ENCODE measurements at places on chromosomes 13 and 19.

GRCh38 chr19:54684527-54684926 lies 21.7 kb downstream of the LILRB4 start:
- no peak for DNase-seq

DNA sequence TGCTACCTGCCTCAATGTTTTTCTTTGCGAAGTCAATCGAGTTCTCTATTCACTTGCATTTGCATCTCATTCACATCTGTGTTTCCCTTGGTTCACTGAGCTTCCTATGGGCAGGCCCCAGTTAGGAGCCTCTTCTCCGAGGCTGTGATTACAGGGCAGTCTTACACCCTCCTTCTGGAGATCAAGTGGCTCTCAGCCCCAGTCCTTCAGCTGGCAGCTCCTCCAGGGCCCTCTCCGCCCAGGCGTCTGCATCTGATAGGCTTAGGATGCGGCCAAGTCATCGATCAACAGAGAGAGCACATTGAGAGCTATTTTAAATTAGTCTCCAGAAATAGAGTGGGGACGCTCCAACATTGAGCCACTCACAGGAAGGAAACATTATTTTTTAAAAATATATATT lies 44.2 kb downstream of the MBNL2 start:
- no peak for DNase-seq

DNA sequence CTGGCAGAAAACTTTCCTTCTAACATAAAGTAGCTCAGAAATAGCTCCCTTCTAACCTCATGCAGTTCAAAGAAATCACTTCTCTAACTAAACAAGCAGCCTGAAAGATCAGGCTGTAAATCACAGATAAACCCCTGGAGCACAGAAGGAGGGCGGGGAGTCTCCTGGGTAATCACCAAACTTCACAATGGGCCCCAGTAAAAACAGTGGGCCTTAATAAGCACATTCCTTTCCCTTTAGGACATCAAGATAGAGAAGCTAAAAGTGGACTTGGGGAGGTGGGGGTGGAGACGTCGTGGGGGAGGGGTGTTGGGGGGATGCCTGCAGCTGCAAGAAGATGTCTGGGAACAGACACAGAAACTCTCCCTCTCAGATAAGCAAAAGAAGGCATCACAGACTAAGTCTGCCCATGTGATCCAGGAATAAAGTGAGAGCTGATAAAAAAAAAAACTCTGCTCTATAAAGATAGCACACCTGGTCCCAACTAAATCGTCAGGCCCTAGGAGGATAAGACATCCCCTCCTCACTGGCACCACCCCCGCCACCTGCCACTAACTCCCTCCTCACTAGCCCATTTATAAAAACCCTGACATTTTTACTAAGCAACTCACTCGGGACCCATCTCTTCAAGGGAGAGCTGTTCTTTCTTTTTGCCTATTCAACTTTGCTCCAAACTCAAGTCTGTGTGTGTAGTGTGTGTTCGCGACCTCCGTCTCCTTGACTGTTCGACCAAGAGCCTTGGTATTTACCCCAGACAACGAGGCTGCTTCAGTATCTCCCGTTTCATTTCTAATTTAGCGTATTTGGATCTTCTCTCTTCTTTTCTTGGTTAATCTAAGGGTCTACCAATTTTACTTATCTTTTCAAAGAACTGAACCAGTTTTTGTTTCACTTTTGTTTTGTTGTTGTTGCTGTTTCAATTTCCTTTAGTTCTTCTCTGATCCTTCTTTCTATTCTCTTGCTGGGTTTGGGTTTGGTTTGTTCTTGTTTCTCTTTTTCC lies 31.7 kb downstream of the DNAJC15 start:
- no peak for DNase-seq

- DNase-seq, result no peak
Observed at GRCh38 chr19:5586300-5587070, 18.7 kb upstream of the TINCR start.

- no peak for DNase-seq
Observed at GRCh38 chr13:32822771-32823170, 193.5 kb upstream of the KL start.

GRCh38 chr13:111407381-111408131 lies 87.1 kb downstream of the TEX29 start:
- DNase-seq, result no peak

DNA sequence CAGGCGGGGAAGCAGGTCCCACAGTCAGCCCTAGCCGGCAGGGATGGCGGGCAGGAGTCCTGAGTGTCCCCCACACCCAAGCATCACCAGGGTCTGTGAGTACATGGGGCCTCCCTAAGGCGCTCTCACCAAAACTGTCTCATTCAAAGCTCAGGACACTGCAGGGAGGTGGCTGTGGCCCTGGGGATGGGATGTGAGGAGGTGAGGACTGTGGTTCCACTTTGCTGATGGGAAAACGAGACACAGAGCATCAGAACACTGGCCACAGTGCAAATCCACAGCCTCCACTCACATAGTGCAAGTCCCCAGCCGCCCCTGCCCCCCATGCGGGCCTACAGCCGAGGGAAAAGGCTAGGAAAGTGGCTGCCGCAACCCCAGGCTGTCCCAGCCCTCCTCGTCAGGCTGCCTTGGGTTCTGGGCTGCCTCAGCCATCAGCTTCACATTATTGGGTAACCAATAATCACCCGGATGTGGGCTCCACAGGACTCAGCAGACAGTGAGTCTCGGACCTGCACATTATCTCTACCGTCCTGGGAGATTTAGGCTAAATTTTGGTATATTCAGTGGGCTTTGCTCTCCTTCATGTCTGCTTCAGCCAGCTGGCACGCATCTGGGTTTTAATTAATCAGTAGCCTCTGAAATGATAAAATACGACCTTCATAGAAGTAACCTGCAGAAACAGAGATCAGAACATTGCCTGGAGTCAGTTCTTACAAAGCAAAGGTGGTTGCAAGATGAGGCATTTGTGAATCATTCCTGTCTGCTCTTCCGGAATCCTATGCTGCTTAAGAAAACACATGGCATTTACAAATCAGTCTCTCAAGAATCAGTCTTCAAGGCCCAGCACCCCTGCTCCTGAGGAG lies 77.0 kb downstream of the SOX1 start:
- no peak for DNase-seq

GRCh38 chr13:101190337-101190736 lies 226.0 kb downstream of the NALCN start:
- no peak for DNase-seq

GRCh38 chr19:38707512-38708114 lies 36.7 kb downstream of the CAPN12 start:
- no peak for DNase-seq

DNA sequence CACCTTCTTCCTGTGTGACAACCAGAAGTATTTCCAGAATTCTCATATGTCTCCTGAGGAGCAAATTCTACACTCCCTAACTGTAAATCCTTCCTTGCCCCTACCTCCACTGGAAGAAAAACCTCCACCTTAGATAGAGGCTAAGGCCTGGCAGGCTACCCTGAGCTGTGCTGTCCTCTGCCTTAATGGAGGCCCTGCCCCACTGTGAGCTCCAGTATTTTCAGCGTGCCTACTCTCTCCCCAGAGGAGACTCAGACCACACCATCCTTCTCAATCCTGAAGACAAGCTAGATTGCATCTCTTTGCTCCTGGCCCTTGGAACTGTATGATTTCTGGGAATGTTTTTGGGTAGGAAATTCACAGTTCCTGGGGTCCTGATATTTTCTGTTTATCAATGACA lies 110.0 kb upstream of the OBI1 start:
- DNase-seq, result no peak

GRCh38 chr19:40640744-40641143 lies 39.6 kb downstream of the LTBP4 start:
- no peak for DNase-seq

DNA sequence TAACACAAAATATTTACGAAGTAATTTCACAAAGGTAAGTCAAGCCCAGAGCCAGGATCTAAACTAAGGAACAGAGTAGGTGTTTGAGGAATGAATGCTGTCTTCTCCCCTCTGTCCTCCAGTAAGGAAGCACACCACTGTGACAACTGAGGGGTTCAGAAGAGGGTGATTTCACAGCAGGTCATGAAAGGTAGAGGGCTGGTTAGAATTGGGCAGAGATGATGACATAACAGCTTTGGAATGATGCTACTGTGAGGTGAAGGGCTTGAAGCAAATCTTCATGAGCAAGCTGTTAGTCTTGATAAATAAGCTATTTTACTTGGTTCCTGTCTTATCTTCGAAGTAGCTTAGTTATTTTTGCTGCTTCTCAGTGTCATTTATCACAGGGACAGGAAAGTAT lies 498.6 kb downstream of the FGF9 start:
- no peak for DNase-seq

DNA sequence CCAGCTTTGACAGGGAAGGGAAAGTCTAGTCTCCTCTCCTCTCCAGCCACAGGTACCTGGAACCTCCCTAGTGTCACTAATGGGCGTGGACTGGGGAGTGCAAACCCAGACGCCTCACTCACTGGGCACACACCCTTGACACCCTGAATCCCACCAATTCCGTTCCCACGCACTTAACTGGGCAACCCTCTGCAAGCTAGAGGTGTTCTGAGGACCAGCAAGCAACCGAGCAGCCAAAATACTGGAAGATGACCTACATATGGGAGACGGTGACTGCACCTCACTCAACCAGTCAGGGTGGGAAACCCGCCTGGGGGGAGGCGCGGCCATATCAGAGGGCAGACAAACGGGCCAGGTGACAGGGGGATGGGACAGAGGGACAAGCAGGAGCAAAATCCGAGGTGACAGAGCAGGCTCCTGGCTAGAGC lies 991 bp downstream of the ABHD17A start:
- DNase-seq, result no peak

GRCh38 chr13:76994281-76994680 lies 2.4 kb downstream of the CLN5 start:
- DNase-seq, result no peak

GRCh38 chr13:34546344-34547250 lies 395.5 kb upstream of the NBEA start:
- DNase-seq, result no peak

DNA sequence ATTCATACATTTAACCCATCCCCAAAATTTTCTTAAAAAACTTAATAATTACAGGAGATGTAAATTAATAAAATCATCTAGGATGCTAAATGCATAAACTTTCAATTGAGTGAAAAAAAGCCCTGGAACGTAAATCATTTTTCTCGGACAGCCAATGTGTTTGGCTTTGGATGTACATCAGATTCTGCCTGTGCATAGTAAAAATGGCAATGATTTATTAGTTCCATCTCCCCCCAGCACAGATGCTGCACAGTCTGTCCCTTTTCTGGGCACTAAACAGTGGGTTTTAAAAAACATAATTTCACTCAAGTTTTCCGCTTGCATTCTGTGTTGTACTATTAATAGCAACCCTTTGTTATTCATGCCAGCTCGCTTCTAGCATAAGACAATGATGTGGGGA lies 147.7 kb downstream of the TM9SF2 start:
- no peak for DNase-seq

- DNase-seq, result no peak
Observed at GRCh38 chr19:14479309-14479974, 4.3 kb upstream of the PTGER1 start.

- DNase-seq, result no peak
Observed at GRCh38 chr13:61109741-61110140, 305.9 kb downstream of the PCDH20 start.

- DNase-seq, result no peak
Observed at GRCh38 chr13:94829185-94829836, 117.0 kb upstream of the SOX21 start.

DNA sequence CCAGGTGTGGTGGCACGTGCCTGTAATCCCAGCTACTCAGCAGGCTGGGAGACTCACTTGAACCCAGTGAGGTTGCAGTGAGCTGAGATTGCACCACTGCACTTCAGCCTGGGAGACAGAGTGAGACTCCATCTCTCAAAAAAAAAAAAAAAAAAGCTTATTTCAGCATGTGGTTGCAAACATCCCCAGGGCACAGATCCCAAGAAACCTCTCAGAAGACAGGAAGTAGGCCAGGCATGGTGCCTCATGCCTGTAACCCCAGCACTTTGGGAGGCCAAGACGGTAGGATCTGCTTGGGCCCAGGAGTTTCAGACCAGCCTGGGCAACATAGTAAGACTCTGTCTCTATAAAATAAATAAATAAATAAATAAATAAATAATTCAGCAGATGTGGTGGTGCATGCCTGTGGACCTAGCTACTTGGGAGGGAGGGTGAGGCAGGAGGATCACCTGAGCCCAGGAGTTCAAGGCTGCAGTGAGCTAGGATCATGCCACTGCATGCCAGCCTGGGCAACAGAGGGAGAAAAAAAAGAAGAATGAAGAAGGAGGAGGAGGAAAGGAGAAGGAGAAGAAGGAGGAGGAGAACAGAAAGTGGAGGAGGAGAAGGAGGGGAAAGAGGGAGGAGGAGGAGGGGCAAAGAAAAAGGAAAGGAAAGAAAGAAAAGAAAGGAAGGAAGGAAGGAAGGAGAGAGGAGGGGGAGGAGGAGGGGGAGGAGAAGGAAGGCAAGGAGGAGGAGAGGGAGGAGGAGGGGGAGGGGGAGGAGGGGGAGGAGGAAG lies 4.3 kb upstream of the LRRC8E start:
- DNase-seq, result no peak

DNA sequence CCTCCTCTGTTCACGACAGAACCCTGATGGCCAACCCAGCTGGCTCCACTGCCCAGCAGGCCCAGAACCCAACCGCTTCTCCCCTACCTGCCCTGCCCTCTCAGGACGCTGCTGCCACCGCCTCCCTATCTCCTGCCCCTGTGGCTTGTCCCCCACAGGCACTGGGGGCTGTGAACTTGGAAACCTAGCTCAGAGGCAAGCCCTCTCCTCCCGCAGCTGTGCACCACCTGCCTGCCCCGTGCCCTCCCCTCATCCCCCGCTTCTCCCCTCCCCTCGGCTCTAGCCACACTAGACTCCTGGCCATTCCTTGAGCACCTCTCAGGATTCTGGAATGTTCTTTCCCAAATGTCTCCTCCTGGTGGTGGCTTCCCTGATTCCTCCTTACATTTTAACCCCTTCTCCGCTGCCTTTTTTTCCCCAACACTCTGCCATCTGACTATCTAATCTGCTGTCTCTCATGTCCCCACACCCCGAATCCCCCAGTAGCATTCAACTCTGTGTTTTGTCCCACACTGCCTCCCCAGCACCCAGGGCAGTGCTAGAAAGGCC lies 6.7 kb downstream of the NANOS3 start:
- DNase-seq, result no peak
